Caudate nucleus (tissue), 63 donors: ENCODE measurements at places on chromosomes 11 and 22.

DNA sequence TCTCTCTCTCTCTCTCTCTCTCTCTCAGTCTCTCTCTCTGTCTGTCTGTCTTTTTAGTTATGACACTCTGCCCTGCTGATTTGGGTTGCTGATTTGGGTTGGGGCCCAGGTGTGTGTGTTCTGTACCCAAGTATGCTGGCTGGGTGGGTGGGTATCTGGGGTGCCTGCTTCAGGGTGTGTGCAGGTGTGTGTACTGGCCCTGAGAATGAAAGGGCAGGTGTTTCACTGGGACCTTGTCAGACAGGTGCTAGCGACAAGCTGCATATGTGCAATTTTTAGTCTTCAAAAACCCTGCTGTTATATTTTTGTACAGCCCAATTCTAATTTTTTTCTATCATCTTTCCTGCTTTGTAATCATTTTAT is 943 bp downstream of the CSF2RB start:
- no peak for DNase-seq

DNA sequence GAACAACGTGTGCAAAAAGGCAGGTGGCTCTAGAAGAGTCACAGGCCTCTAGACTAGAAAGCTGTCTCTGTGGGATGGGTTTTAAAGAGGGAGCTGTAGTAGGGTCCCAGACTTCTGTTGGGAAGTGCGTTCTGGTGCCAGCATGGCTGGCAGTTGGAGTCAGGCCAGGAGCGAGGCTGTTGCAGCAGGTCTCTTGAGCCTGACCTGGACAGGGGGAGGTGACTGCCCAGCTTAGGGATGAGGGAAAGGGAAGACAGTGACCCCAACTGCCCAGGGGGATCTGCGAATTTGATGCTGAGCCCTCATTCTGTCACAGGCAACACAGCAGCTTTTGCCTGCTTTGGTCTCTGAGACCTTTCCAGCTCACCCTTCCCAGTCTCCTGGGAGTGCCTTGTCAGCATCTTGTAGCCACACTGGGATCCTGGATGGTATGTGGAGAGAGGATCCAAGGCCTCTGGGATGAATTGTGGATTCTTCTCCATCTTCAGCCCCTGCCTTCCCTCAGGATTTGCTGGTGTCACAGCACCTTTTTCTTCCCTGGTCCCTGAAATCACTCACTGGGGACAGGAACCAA is 3.4 kb downstream of the TSKU start:
- DNase-seq: no peak

DNA sequence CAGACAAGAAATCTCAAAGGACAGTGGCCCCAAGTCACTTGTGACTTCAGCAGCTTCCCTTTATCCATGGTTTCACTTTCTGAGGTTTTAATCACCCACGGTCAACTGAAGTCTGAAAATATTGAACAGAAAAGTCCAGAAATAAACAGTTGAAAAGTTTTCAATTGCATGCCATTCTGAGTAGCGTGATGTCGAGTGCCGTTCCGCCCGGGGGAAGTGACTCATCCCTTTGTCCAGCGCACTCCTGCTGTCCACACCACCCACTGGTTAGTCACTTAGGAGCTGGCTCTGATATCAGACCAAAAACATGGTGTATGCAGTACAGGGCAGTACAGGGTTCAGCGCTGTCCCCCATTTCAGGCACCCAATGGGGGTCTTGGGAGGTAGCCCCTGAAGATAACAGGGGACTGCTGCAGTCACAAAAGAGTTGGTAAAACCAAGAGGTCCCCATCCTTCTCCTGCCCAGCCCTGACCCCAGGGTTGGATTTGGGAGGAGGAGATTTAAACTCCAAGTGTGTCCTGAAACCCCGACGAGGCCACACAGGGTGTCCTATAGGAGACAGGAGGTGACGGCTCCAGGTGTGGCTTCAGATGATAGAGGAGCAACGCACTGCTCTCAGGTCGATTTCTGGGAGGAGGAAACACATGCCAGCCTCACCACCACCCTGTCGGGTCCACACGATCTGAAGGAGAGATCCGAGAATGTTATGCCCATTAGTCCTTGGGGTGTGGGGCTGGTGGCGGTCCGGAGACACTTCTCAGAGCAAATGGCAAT is 390.1 kb downstream of the CTTN start:
- DNase-seq: no peak

DNA sequence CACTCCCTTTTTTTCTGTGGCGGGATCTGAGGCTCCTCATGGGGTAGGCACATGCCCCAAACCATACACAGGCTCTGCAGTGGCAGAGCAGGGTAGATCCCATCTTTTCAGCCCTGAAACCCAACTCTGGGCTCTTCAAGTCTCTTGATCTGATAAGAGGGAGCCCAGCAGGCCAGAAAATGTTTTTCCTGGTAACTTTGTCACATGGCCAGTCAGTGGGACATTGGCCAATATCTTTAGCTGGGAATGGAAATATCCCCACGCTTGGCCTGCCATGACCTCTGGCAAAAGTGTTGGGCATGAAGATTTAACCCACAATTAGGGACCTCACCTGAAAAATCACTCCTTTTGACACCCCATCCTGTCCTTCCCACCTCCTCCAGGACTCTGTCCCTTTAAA is 8.1 kb downstream of the INPP5J start:
- no peak for DNase-seq

- no peak for DNase-seq
Observed at GRCh38 chr11:134719397-134719796, 307.4 kb upstream of the B3GAT1 start.

DNA sequence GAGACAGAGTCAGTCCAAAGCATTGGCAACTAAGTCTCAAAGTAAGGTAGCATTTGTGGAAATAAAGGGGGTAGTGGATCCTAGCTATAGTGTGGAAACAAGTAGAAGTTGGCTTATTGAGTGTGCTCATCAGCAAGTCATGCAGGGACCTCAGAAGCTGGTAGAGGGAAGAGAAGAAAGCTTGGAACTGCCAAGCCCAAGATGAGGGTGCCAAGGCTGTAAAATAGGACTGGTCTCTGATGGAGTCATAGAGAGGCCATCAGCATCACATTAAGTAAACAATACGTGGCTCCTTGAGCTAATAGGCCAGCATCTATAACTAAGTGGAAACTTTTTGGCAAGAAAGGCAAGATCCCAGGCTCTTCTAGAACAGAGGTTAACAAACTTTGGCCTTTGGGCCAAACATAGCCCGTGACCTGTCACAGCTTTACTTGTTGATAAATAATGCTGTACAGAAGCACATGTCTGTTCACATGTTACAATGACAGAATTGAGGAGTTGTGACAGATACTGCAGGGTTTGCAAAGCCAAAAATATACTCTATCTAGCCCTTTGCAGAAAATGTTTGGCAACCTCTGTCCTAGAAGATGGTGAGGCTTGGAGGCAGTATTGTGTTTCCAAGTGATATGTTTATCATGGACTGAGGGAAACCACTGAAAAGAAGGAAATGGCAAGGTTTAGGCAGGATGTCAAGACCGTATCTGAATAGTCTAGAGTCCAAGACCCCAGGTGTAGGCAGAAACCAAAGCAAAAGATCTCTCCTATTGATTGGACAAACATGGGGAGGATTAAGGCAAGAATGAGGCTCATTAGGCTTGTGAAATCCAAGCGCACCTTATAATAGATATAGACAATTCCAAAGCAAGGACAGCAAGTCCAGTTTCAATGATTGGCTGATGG is 62.5 kb upstream of the CD44 start:
- DNase-seq: no peak

- DNase-seq: no peak
Observed at GRCh38 chr22:48498526-48499331, 1328.9 kb downstream of the BRD1 start.

DNA sequence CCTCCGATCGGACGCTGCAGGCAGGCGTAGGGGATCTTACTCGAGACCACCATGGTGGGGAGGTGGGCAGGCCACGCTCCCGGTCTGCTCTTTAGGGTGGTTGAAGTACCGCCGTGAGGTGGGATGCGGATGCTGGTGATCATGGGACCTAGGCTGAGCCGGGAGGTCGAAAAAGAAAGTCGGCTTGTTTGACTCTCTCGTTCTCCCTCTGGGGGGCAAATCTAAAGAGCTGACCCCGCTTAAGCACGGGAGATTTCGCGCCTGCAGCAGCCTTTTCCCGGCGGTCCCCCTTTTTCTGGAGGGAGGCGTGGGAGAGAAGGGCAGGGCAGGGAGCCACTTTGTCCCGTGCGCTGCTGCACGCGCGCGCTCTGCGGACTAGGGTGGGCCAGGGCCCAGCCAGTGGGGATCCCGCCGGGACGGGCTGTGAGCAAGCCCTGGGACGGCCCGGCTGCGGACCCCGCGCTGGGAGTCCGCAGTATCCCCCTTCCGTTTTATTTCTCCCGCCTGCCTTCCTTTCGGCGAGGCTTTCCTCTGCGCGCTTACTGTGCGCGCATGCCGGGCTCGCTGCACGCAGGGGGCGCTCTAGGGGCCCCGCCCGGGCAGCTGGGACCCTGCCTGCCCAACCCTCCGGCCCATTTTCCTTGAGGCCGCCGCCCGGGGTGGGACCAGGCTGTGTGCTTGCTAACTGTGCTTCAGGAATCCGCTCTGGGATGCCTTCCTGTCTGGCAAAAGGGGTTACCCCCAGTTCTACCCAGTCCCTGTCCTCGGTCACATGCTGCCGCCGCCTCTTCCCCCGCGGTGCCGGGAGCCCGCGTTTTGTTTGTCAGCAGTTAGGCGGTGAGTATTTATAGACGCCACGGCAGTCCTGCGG is 81.0 kb downstream of the PRR5L start:
- no peak for DNase-seq

DNA sequence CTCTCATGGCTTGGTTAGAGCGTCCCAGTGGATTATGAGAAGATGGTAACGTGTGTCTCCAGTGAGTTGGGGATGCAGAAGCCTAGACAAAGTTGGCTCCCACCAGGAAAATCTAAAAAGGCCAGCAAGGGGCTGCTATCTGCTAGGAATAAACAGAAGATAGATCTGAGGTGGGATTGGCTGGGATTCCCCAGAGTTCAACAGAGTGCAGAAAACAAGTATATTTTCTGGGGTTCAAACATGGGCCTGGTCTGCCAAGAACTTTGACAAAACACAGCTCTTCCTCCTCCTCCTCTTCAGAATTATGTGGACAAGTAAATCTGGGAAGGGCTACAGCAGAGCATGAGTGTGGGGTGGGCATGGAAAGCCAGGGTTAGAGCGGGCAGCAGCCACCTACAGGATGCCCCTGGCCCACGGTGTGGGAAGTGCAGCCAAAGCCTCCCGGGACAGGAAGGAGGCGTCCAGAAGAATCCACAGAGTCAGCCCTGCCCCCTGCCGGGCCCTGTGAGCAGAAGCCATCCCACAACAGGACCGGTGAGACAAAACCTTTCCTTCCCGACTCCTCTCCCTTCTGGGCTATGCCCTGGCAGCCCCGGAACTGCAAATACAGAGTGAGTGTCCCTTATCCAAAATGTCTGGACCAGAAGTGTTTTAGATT is 67.1 kb downstream of the CD82 start:
- no peak for DNase-seq

DNA sequence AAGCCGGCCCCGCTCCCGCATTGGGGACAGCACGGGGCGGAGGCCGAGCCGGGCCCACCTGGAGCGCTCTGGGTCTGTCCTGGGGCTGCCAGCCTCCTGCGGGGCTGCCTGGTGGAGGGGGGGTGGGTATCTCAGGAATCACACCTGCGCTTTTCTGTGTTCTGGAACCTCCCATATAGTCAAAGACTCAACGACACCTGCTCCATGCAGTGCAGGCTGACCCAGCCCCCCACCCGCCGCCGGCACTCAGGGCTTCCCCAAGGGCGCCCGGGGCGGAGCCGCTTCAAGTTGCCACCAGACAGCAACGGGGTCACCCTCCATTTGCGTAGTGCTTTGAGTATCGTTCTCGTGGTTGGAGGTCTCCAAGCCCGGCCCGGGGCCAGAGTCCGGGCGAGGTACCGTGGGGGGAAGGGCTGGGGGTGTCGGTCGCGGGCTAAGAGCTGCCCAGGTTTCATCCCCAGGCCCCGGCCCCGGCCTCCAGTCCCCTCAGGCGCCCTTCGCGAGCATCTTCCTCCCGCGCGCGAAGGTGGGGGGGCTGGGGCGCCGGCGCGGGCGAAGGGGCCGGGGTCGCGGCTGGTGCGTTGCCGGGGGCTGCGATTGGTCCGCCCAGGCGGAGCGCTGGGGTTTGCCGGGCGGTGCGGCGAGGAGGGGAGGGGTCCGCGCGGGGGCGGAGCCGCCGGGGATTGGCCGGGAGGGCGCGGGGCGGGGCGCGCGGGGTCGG is 6.6 kb downstream of the TSPAN4 start:
- no peak for DNase-seq

DNA sequence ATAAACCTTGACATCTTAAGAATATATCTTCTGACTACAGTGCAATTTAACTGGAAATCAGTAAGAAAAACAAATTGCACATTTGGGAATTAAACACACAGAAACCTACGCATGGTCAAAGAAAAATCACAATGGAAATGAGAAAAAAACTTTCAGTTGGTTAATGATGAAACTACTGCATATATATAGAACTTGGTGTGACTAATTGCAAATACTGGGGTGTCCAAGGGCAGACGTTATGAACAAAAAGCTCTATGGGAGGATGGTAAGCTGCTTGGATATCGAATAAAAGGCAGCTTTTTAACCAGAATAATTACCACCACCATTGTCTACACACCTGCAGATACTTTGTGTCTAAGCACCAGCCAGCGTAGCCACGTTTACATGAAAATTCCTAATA is 791 bp downstream of the GDPD4 start:
- DNase-seq: no peak

- no peak for DNase-seq
Observed at GRCh38 chr22:43364169-43364435, 20.9 kb upstream of the SCUBE1 start.

GRCh38 chr11:18310800-18311340 is 11.1 kb downstream of the HPS5 start:
- DNase-seq: no peak
